Chondrocyte (in vitro differentiated cells): ENCODE measurements at places on chromosomes 5 and 9. TPM values are rescaled to one million over a fixed set of nuclear protein-coding genes. Genes with fewer than 3 reads are reported as not detected.

The OR1Q1 gene
- total RNA-seq: not detected in 3 replicates

GRCh38 chr5:6317116-6317798, 61.1 kb downstream of the MED10 start:
- DNase-seq: no peak

DNA sequence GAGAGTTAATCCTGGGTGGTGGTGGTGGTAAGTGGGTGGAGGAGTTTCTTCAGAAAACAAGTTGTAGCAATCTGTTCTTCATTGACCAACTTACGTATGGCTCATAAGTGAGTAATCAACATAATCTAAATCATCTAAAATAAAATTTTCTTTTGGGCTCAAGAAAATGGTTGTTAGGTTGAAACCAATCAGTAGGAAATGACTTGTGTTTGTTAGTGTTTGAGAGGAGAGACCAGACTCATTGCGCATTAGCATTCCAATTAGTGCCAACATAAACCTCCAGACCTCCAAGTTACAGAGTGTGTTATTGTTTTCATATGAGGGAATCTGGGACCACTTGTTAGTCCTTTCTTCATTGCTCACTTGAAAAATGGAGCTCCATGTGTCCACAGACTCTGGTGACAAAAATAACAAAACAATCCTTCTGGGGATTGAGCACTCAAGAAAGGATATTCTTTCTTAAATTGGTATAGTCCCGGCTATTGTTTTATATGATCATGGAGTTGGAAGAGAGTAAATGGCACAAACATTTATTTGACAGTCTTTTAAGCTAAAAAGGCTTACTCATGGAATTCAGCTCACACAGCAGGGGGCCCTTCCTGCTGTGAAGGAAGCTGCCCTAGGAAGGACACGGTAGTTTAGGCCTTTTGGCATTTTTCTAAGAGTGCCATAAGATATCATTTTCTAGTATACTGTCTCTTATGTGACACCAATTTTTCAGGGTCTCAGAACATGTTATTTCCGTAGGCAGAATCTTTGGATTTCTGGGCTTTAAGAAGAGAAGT, 441.1 kb downstream of the EBF1 start:
- no peak for DNase-seq

The FUT7 gene
- total RNA-seq: not detected in 3 replicates

The HARS1 gene
- total RNA-seq: 62.9 to 83.4 TPM (median 67.5 TPM) in 3 replicates

DNA sequence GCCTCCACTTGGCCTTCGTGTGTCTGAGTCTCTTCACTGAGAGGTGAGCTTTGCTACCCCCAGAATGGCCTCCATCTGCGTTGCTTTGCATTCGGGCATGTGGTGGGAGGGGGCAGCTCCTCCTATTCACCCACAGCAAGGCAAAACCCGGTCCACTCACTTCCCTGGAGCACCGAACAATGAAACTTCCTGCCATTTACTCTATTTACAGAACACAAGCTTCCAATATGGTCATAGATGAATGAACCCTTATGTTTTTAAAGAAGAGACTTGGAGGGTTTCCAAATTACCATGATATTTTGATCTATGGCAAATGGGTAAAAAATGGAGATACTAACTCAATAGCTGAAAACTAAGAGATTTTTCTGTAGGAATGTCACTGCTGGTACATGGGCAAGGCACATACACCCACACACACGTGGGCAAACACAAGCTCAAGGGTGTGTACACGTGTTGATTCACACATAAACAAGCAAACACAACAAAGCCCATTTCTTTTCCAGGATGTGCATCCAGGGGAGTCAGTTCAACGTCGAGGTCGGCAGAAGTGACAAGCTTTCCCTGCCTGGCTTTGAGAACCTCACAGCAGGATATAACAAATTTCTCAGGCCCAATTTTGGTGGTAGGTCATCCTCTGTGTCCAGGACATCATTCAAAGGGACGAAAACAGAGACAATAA, 5.2 kb downstream of the GABRP start:
- DNase-seq: no peak

GRCh38 chr5:18378066-18378465, 743.8 kb downstream of the TAF11L14 start:
- no peak for DNase-seq

GRCh38 chr5:178104492-178104891, 8.8 kb upstream of the N4BP3 start:
- DNase-seq: no peak

The IFNA21 gene
- not detected in 3 replicates for total RNA-seq
